Ammon's horn (tissue), 1 donor: ENCODE measurements at places on chromosomes 5 and 9.

DNA sequence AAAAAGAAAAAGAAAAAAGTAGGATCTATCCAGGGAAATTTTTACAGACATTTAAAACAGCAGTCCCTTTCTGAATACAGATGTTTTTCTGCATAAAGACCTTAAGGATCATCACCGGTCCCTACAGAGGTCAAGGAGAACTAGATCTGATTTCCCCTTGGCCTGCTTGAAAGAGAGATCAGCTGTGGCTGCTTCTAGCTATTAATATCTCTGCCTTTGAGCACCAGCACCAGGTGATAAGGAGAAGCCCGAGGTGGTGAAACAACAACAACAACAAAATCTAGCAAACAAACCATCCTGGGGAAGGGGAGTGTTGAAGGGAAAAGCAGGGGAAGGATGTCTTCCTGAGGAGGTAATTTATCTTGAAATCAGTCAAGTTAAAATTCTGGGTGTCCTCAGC is 42.1 kb downstream of the ZNF366 start:
- DNase-seq, result no peak

DNA sequence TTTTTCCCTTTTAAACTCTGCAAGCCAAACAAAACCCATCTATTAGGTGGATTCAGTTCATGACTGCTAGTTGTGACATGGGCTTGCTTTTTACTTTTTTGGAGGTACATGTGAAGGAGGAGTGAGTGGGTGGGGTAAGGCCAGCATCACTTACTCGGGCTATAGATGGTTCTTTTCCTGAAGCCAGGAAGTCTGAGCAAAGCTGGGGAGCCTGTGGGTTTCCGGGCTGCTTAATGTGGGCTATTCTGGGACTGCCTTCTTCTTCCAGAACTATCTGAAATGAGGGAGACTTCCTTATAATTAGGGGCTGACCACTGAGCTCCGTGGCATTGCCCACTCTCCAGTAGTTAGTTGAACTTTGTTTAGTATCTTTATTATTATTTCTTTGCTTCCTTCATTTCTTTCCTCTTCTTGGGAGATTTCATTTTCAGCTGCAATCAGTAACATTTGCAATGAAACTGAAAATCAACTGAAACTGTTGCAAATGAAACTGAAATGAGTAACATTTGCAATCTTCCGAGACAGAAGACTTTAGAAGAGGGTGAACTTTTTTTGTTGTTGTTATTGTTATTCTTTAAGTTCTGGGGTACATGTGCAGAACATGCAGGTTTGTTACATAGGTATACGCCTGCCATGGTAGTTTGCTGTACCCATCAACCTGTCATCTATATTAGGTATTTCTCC is 204.9 kb downstream of the LRRC70 start:
- DNase-seq, result peak; percentile 64

DNA sequence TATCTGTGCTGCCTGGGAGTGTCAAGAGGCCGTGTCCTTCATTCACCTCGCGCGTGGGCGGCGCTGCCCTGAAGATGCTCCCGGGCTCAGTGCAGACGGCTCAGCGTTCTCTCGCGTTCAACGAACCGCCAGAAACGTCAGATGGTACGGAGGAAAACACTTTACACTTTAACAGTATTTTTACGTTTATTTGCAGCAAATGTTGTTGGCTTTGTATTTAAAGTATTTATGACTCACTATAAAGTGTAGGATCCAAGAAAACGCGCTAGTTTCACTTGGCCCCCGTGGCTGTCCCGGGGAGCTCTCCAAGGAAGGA is 544 bp upstream of the ERCC6L2 start:
- DNase-seq, result peak; percentile 50

GRCh38 chr5:66820630-66821207 is 224.5 kb downstream of the MAST4 start:
- no peak for DNase-seq

DNA sequence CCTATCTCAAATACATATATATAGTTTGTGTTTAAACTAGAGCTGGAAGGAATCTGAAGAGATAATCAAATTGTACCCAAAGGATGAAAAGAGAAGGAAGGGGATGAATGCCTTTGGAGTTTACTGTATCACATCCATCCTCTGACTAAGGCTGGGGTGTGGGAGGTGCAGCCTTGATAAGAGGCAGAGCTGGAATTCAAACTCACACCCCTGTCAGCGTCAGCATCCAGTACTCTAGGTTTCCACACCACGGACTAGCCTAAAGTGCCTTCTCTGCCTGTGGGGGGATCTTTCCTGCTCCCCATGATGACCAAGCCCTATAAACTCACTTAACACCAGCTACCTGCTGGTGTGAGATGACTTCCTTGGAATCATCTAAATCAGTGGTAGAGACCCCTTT is 48.1 kb downstream of the EPB41L4B start:
- DNase-seq, result no peak

DNA sequence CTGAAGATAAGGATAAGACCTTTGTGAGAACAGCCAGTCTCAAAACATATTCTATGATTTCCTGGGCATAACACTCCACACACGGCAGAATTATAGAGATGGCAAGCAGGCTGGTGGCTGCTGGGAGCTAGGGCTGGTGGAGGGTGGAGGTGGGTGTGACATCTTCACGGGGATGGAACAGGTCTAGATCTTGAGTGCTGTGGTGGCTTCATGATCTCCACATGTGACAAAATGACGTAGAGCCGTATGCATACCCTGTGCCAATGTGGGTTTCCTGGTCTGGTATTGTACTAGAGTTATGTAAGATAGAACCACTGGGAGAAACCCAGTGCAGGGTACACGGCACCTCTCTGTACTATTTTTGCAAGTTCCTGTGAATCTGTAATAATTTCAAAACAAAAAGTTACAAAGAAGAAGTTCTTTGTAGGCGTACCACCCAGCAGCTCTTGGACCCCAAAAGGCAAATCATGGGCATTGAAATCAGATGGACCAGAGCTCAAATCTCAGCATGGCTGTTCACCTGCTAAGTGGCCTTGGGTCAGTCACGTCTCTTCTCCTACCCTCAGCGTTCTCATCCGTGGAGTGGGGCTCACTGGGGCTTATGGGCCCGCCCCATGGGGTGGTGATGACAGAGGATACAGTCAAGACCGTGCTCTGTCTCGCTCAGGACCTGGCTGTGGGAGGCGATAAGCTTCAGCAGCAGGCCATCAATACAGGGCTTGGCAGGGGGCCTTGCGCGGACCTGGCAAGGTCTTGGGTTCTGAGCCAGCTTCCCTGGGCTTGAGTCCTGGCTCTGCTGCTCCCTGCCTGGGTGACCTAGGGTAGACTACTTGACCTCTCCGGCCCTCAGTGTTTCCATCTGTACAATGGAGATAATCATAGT is 74.7 kb upstream of the UNC5A start:
- DNase-seq, result no peak

- DNase-seq, result no peak
These were observed 73.4 kb downstream of the PHF2 start for GRCh38 chr9:93649610-93650261.

DNA sequence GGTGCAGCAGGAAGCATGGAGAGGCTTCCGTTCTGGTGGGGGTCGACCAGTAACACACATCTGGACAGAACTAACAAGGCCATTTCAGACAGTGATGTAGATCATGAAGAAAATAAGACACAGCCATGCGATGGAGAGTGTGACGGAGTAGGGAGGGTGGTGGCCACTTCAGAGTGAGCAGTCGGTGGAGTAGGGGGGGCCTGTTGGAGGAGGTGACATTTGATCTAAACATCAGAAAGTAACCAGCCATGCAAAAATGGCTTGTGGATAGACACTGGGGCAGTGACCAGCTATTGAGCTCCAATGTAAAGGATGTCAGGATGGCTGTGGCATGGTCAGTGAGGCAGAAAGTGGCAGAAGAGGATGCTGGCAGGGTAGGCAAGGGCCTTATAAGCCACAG is 65.9 kb downstream of the PPARGC1B start:
- no peak for DNase-seq

GRCh38 chr5:36457511-36458270 is 148.7 kb upstream of the SLC1A3 start:
- no peak for DNase-seq

GRCh38 chr9:125549039-125549438 is 158.0 kb downstream of the MAPKAP1 start:
- no peak for DNase-seq

GRCh38 chr9:130680836-130681768 is 12.5 kb upstream of the EXOSC2 start:
- peak; percentile 59 for DNase-seq

GRCh38 chr5:102666164-102666946 is 88.8 kb upstream of the PAM start:
- peak; percentile 66 for DNase-seq

- DNase-seq, result no peak
These were observed 535.6 kb upstream of the MEF2C start for GRCh38 chr5:89418407-89419085.

- DNase-seq, result no peak
These were observed 7.7 kb upstream of the TTC23L start for GRCh38 chr5:34831303-34831702.

GRCh38 chr5:149543361-149544027 is 7.7 kb downstream of the CSNK1A1 start:
- DNase-seq, result no peak

GRCh38 chr9:16612627-16613026 is 257.8 kb downstream of the BNC2 start:
- no peak for DNase-seq

- no peak for DNase-seq
These were observed 242.3 kb downstream of the EBF1 start for GRCh38 chr5:158857371-158857770.

DNA sequence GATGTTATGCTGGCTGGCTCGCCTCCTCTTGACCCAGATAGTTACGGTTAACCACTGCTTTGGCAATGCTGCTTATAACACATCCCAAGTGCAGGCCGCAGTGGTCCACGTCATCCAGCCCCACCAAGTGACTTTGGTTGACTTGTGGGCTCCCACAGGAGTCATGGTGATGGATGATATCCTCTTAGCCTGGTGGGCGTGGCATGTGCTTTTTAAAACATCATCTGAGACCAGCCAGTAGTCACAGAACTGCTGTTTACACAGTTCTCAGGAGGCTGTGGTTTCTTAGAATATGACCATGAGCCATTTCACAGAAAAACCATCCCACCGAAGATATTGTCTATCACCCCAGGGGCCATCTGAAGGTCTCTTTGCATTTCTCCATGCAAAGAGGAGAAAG is 216.9 kb downstream of the SH3GL2 start:
- no peak for DNase-seq

- no peak for DNase-seq
These were observed 389.2 kb upstream of the NUDT12 start for GRCh38 chr5:103951776-103952175.

GRCh38 chr9:35748242-35748857 is 678 bp downstream of the GBA2 start:
- DNase-seq, result no peak

GRCh38 chr9:130411566-130411915 is 33.2 kb upstream of the ASS1 start:
- DNase-seq, result no peak

DNA sequence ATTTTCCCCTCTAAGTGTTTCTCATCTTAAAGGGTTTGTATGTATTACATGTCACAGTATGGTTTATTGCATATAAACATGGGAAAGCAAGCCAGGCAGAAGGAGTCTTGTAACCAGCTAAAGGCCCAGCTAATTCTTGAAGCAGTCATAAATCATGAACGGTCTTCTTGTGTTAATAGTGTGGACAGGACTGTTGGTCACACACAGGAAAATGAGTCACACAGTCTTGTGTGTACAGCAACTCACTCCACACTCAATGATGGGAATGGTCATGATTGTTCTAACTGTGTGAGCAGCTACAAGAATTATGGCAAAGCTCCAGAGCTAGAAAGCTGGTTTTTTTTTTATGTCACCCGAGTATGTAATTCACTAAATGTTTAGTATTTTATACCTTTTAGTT is 123.9 kb downstream of the GHR start:
- DNase-seq, result no peak

GRCh38 chr5:172523146-172523745 is 68.9 kb upstream of the SH3PXD2B start:
- no peak for DNase-seq

- DNase-seq, result no peak
These were observed 408.2 kb upstream of the TUSC1 start for GRCh38 chr9:26086396-26086795.

- DNase-seq, result no peak
These were observed 117.3 kb upstream of the TNFAIP8 start for GRCh38 chr5:119238265-119239118.

- no peak for DNase-seq
These were observed 226.5 kb upstream of the MAP3K1 start for GRCh38 chr5:56588636-56589480.

GRCh38 chr5:158679221-158679641 is 420.5 kb downstream of the EBF1 start:
- DNase-seq, result no peak

GRCh38 chr9:128484686-128485413 is 19.7 kb upstream of the GLE1 start:
- DNase-seq, result no peak

DNA sequence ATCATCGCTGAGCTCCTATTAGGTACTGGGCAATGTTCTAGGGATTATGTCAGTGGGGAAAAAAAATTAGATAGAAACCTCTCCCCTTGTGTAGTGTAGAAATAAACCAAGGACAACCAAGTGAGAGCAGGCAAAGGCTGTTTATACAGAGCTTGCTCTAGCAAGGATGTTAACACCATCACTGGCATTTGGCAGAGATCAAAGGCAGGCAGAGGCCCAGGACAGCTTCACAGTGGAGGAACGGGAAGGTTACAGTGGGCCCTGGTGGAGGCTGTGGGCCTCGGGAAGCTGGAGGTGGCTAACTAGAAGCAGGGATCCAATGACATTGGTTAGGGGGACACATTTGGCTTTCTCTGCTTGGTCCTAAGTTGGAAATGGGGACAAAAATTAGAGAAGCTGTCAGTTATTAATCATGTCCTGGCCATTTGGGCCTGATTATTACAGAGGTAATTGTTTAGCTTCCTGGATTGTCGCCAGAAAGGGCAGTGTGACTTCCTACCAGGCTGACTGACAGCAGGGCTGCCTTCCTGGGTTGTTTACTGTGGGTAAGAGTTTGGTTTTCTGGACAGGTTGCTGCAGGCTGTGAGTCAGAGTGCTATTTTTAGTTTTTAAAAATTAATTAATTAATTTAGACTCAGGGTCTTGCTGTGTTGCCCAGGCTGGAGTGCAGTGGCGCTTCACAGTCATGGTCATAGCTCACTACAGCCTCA is 259.3 kb downstream of the ROR2 start:
- no peak for DNase-seq

GRCh38 chr9:6243746-6244145 is 28.1 kb downstream of the IL33 start:
- no peak for DNase-seq
